NCI-H1930 (cell line): ENCODE measurements at places on chromosomes 7 and 10.

DNA sequence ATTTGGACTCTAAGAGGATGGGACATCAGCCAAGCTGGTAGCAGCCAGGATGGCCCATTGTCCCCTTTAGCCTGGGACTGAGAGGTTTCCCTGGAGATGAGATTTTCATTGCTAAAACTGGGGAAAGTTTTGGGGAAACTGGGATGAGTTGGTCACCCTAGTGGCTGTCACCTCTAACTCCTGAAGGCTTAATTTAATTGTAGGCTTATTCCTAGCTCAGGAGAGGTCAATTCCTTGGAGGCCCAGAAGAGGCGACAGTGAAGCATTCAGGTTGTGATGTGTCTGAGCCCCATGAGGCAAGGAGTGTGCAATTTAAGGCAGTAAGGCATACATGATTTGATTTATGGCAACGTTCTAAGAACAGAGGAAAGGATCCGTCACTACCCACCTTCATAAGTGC lies 24.9 kb upstream of the JAZF1 start:
- DNase-seq: no peak

GRCh38 chr10:124266468-124267230 lies 152.1 kb downstream of the OAT start:
- no peak for DNase-seq

GRCh38 chr10:25222085-25222660 lies 47.4 kb downstream of the GPR158 start:
- DNase-seq: no peak

DNA sequence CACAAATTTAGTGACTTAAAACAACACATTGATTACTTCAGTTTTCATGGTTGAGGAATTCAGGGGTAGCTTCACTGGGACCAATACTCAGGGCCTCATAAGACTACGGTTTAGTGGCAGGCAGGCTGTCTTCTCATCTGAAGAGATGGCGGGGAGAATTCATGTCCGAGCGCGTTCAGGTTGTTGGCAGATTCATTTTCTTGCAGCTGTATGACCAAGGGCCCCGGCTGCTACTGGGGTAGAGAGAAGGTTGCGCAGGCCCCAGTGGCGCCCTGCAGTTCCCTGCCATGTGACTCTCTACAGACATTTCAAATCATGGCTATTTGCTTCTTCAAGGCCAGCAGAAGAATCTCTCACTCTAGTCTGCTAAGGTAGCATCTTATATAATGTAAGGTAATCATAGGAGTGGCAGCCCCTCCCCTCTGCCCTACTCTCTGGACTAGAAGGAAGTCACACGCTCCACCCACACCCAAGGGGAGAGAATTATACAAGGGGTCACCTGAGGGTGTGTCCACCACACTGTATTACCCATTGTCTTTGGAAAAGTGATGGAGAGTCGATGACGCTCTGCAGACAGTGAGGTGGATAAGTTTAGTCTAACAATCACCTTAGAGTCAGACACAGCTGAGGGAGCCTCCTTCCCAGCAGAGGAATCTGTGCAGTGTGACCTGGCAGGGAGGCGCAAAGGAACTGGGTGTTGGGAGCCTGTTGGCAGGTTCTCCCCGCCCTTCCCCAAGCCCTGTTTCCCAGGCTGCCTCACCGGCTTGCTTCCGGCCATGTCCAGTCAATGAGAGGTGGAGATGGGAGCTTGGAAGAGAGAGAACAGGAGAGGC lies 35.7 kb upstream of the PLEKHA1 start:
- DNase-seq: no peak

- no peak for DNase-seq
Observed at GRCh38 chr10:131738396-131738735, 162.4 kb upstream of the PPP2R2D start.

DNA sequence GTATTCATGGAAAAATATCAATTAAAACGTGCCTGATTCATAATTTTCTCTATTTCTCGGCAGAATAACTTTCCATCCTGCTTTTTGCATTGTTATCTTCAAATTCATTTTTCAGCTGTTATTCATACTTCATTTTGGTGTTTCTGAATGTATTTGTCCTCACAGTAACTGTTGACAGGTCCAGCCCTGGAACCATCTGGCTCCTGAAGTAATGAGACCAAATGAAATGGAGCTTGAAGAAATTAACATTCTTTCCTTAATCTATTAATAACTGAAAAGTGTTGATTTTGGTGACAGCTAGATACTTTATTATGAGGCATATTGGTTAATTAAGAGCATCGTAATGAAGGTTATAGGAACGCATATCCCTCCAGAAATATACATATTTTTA lies 257.0 kb upstream of the MINDY3 start:
- DNase-seq: no peak

GRCh38 chr10:57351076-57351475 lies 916.6 kb downstream of the IPMK start:
- no peak for DNase-seq

DNA sequence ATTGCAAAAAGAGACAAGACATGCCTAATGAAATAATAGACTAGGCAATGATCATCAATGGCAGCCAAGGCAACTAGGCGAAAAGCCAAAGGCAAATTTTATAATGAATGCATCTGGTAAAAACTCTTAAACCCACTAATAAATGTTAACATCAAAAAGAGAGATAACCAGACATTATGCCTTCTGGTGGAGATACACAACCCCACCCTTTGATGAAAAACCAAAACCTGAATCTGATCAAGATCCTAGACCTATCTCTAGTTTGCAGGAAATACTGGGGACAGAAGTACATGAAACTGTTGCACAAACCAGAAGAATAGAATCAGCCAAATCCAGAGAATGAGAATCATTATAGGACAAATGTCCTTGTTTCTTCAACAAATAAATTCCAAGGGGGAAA lies 22.0 kb upstream of the GSAP start:
- DNase-seq: no peak

DNA sequence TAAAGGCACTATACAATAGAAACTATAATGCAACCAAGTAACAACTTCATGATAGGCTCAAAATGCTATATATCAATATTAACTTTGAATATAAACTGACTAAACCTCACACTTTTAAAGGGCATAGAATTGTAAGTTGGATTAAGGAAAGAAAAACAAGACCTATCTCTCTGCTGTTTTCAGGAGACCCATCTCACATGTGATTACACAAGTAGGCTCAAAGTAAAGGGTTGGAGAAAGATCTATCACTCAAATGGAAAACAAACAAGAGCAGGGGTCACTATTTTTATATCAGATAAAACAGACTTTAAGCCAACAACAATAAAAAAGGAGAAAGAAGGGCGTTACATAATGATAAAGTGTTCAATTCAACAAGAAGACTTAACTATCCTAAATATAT lies 155.5 kb downstream of the CDK14 start:
- no peak for DNase-seq

DNA sequence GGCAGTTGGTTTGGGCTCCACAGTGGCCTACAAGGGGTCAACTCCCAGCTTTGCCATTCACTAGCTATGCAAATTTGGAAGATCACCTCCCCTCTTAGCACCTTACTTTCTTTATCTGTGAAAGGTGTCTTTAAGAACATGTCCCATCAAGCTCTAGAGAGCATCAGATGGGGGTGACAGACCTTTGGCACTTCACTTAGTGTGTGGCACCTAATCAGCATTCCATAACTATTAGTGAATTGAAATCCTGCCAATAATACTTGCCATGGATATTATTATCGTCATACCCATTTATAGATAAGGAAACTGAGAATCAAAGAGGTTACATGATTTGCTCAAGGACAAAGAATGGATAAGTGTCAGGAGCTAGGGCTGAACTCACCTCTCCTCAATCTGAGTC lies 51.9 kb downstream of the PLPP4 start:
- DNase-seq: no peak

- no peak for DNase-seq
Observed at GRCh38 chr10:43952760-43953159, 304.1 kb upstream of the ZNF32 start.

DNA sequence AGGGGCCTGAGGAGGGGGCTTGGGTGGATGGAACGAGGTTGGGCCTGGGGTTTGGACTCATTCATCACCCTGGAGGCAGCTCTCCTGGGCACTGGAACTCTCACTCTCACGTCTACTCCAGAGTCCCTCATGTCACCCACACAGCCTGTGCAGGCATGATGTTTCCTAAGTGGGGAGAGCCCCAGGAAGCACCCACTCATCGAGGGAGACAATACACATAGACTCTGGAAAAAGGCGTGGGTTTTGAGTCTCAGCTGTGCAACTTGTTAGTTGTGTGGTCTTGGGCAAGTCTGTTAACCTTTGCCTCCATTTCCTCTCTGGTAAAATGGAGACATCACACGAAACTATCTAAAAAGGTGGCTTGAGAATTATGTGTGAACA lies 25.9 kb upstream of the RBM20 start:
- DNase-seq: no peak

- no peak for DNase-seq
Observed at GRCh38 chr10:69846293-69846921, 44.7 kb downstream of the COL13A1 start.

GRCh38 chr10:67883710-67884312 lies 645 bp upstream of the SIRT1 start:
- no peak for DNase-seq

DNA sequence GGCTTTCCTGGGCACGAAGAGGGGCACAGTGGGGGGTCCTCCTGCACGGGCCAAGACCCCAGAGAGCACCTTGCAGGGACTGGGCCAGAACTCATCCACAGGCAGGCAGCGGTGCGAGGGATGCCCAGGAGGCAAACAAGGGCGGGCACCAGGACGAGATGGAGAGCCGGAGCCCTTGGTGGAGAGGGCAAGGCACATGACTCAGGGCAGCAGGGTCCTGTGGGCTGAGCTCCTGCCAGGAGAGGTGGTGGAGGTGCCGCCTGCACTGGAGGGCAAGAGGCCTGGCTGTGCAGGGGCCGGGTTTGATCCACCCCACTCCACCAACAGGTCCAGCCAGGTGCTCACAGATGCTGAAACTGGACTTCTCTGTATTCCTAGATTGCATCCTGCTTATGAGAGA lies 170.9 kb downstream of the TCERG1L start:
- no peak for DNase-seq

- DNase-seq: no peak
Observed at GRCh38 chr10:76649723-76650127, 987.9 kb downstream of the KCNMA1 start.

DNA sequence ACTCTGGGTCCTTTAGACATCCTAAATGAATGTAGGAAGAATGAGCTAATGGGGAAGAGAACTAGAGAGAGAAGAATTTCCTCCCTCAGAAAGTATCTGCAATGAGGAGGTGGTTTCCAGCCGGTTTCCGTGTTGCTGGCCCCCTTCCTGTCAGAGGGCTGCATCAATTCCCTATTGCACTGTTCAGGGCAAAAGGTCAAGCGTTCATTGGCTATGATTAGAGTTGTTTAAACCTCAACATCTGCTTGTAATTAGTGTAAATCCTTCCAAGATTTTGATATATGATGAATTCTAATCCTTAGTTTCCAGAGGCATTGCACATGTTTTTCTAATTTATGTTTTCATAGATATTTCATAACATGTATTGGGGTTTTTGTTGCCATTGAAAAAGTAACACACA lies 107.3 kb upstream of the SGCE start:
- no peak for DNase-seq

- DNase-seq: no peak
Observed at GRCh38 chr7:104650991-104651640, 322.7 kb downstream of the LHFPL3 start.

DNA sequence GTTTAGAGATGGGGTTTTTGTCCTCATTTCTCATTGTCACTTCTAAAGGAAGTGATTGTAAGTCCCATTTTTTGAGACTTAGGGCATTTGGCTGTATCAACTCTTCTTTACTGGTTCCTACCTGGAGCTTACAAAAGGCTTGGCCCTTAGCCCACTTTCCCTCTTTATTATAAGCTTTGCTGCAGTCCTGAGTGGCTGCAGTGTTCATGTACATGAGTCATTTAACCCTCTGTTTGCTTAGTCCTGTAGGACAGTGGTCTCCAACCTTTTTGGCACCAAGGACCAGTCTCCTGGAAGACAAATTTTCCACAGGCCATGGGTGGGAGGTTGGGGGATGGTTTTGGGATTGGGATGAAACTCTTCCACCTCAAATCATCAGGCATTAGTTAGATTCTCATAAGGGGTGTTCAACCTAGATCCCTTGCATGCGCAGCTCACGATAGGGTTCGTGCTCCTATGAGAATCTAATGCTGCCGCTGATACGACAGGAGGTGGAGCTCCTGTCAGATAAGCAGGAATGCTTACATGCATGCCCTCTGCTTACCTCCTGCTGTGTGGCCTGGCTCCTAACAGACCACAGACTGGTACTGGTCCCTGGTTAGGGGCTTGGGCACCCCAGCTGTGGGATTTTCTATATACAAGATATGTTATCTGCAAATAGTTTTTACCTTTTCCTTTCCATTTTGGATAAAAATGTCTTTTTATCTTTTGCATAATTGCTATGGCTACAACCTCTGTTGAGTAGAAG lies 99.7 kb downstream of the CCSER2 start:
- no peak for DNase-seq

DNA sequence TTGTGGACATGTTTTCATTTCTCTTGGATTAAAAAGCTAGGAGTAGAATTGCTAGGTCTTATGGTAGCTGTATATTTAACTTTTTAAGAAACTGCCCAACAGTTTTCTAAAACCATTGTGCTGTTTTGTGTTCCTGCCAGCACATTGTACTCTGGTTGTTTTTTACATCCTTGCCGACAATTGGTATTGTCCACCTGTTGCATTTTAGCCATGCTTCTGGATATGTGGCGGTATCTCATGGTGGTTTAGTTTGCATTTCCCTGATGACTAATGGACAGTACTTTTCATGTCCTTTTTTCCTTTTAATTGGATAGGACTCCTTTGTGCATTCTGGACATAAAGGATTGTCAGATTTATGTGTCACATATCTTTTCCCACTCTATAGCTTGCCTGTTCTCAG lies 45.5 kb downstream of the STK17A start:
- no peak for DNase-seq

GRCh38 chr7:140638173-140638791 lies 2.3 kb downstream of the DENND2A start:
- DNase-seq: no peak

GRCh38 chr7:121138262-121138933 lies 149.9 kb downstream of the CPED1 start:
- DNase-seq: peak; percentile 58

GRCh38 chr10:129768437-129769355 lies 195.4 kb downstream of the EBF3 start:
- DNase-seq: no peak

DNA sequence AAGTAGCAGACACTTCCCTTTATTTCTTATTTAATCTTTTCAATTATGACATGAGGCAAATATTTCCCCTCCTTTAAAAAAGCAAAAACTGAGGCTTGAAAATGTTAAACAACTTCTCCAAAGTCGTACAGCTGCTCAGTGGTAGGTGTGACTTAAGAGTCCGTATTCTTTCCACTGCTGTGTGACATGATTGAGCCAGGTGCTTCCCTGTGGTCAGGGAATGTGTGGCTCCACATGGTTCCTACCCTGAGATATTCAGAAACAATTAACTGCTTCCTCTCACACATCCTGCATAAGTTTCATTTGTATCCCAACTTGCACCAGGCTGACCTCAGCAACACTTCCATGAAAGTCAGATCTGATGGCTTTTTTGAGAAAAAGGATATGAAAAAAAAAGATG lies 13.6 kb downstream of the OPALIN start:
- no peak for DNase-seq

- DNase-seq: no peak
Observed at GRCh38 chr7:29859104-29859503, 52.8 kb downstream of the WIPF3 start.
